ENCODE measurements at places on chromosomes 11 and 22.

DNA sequence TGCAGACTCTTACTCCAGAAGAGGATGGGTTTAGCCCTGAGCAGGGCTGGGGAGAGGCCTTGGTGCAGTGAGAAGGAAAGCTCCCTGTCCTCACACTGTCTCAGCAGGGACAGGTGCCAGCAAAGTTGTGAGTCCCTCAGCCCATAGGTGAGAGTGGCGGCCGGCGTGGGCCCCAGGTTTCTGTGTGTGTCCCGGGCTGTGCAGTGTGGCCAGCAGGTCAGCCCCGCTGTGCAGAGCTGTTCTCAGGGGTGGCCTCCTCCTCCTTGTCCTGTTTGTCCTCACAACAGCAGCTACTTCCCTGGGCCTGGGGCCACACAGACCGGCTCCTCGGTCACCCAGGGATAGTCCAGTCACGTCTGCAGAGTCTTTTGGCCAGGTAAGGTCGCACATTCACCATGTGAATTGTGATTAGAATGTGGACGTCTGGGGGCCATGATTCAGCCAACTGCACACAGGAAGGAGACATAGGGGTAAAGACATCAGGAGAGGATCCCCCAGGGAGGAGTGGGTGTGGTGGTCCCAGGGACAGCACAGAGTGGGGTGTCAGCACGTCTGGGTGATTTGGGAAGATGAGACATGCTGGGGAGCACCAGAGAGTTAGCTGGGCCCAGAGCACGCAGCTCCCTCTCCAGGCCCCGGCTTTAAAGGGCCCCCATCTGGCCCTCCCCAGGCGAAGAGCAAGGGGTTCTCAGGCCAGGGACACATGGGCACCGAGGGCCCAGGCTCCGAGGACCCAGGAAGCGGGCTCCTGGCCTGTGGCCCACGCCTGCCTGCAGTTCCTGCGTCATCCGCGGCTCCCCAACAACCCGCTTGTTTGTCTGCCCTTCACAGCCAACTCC lies 81.6 kb downstream of the MYEOV start:
- H3K27ac ChIP-seq, result no peak overlapping the region
- DNase-seq, result peak; percentile 31
- H3K27me3 ChIP-seq, result no peaks in the 10 kb centered on the region
- H3K4me3 ChIP-seq, result no peak overlapping the region
- H3K36me3 ChIP-seq, result no peaks in the 10 kb centered on the region

DNA sequence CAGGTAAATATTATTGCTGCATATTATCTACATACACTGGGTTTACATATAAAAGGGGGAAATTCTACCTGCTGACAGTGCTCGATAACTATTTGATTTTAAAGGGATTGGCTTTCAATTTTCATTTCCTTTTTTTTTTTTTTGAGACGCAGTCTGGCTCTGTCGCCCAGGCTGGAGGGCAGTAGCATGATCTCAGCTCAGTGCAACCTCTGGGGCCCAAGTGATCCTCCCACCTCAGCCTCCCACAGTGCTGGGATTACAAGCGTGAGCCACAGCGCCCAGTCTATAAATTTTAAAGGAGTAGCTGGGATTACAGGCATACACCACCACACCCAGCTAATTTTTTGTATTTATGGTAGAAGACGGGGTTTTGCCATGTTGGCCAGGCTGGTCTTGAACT lies 3.2 kb upstream of the PCF11 start:
- DNase-seq, result no peak
- no peak overlapping the region for H3K27ac ChIP-seq
- H3K27me3 ChIP-seq, result no peaks in the 10 kb centered on the region
- H3K4me3 ChIP-seq, result no peak overlapping the region

DNA sequence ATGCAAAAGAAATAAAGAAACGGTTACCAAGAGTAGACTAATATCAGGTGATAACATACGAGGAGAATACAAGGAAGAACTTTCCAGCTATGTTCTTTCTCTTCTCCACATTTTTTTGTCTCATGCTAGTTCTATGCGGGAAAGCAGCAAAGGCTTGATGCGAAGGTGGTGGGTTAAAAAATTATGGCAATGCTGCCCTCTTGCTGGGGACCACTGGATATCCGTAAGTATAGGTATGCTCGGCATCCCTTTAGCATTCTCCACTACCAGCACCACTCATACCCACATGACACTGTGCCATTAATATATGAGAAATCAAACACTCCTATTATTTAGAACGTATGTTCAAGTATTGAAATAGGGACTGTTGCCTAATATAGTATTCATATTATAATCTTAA lies 776.4 kb downstream of the LRRC4C start:
- H3K27me3 ChIP-seq, result no peaks in the 10 kb centered on the region
- H3K4me1 ChIP-seq, result no peaks in the 10 kb centered on the region
- no peak overlapping the region for H3K4me3 ChIP-seq
- no peaks in the 10 kb centered on the region for H3K36me3 ChIP-seq

DNA sequence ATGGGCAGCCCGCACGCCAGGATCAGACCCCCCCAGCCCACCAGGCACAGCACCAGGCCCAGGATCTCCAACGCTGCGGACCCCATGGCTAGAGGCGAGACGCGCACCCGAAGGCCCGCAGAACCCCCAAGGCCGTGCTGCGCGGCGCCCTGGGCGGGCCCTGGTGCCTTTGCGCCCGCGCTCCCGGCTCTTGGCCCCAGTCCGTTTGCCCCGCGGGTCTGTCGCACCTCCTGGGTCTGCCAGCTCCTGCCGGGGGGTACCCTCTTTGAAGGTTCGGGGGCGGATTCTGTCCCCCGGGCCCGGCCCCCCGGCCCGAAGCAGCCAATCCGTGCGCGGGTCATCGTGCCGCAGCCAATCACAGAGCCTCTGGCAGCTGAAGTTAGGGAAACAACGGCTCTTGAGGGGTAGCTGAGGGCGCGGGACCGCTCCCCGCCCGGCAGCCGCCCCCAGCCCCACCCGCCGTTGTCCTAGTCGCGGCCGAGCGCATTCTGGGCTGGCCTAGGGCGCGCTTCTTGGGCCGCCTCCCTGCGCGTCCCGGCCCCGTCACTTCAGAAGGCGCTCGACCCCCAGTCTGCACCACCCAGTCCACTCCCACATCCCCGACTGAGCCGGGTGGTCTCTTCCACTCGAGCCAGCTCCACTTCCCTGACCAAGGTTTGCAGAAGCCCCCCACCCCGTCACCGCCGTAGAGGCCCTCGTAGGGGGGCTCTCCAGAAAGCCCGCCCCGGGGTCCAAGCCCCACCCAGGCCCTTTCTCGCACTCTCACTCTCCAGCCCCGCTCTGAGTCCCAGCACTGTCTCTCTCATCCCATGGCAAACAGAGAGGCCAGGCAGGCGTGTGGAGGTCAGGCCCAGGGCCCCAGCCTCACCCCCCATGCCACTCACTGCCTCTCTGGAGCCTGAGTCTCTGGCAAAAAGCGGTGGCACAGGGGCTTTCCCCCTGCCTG lies at the start of gene CLDN5:
TSS of gene CLDN5 (minus strand) at position 241 of the 946 bp plus-strand sequence. CDS start at position 86, 155 bp downstream.
- DNase-seq, result peak; percentile 77
- H3K4me3 ChIP-seq, result peak within 1 kb of the TSS; percentile 55
- H3K27me3 ChIP-seq, result peaks cover 70% of the 10 kb centered on the region
- no peaks in the 10 kb centered on the region for H3K36me3 ChIP-seq
- peaks cover 18% of the 10 kb centered on the region for H3K4me1 ChIP-seq
- peak within 1 kb of the TSS; percentile 64 for H3K27ac ChIP-seq

DNA sequence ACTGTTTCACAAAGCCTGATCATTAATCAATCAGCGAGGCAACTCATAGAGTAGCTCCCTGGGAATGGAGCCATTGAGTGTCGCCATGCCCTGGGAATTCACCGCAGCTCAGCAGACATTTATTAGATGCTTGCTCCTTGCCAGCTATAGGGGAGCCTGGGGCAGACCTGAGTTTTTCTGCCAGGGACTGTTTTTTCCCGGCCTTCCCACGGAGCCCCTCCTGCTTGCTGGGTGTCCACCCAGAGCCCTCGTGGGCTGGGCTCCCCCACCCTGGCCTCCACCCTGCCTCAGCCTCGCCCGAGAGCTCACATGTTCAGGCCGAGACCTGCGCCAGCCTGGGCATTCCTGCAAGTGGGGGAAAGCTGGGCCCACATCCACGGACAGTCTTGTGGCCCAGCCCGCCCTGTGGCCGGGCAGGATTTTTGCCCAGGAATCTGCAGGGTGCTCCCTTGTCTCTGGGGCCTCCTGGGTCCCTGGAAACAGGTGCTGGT lies 64.9 kb downstream of the SMIM38 start:
- H3K27ac ChIP-seq, result no peak overlapping the region
- H3K27me3 ChIP-seq, result peaks cover 11% of the 10 kb centered on the region
- H3K4me1 ChIP-seq, result no peaks in the 10 kb centered on the region
- H3K36me3 ChIP-seq, result no peaks in the 10 kb centered on the region
- no peak overlapping the region for H3K4me3 ChIP-seq
- peak; percentile 25 for DNase-seq

GRCh38 chr11:127238321-127238720 lies 237.8 kb upstream of the KIRREL3 start:
- no peak overlapping the region for H3K4me3 ChIP-seq
- no peak for DNase-seq
- H3K36me3 ChIP-seq, result no peaks in the 10 kb centered on the region
- no peaks in the 10 kb centered on the region for H3K4me1 ChIP-seq
- no peak overlapping the region for H3K27ac ChIP-seq

DNA sequence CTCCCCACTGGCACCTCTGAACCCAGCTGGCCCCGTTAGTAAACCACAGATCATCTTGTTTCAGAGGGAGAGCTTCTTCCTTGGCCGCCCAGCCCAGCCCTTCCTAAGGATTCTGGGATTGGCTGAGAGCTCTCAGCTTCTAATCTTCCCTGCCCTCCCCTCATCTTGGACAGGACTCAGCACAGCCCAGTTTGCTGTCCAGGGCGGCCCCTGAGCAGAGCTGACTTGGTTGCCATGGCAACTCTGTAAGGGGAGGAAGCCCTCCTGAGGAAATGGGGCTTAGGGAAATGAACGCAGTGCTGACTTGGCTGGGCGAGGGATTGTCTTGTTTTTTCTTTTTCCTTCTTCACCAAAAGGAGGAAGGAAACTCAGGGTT lies 4.6 kb downstream of the APOL4 start:
- DNase-seq, result peak; percentile 79
- no peaks in the 10 kb centered on the region for H3K27me3 ChIP-seq
- peak overlapping the region; percentile 64 for H3K27ac ChIP-seq
- H3K36me3 ChIP-seq, result no peaks in the 10 kb centered on the region

GRCh38 chr11:45267052-45267451 lies 19.1 kb downstream of the SYT13 start:
- no peak overlapping the region for H3K27ac ChIP-seq
- no peaks in the 10 kb centered on the region for H3K36me3 ChIP-seq
- no peaks in the 10 kb centered on the region for H3K4me1 ChIP-seq
- DNase-seq, result no peak
- no peak overlapping the region for H3K4me3 ChIP-seq
- H3K27me3 ChIP-seq, result no peaks in the 10 kb centered on the region

- H3K36me3 ChIP-seq, result peaks cover 100% of the 10 kb centered on the region
- DNase-seq, result no peak
- no peak overlapping the region for H3K4me3 ChIP-seq
- H3K27me3 ChIP-seq, result no peaks in the 10 kb centered on the region
These were observed 15.6 kb upstream of the VWCE start for GRCh38 chr11:61310749-61311148.

GRCh38 chr11:17259519-17259918 lies 17.0 kb upstream of the NUCB2 start:
- no peaks in the 10 kb centered on the region for H3K27me3 ChIP-seq
- H3K36me3 ChIP-seq, result no peaks in the 10 kb centered on the region
- H3K4me1 ChIP-seq, result no peaks in the 10 kb centered on the region
- H3K27ac ChIP-seq, result no peak overlapping the region
- no peak overlapping the region for H3K4me3 ChIP-seq
- DNase-seq, result no peak

DNA sequence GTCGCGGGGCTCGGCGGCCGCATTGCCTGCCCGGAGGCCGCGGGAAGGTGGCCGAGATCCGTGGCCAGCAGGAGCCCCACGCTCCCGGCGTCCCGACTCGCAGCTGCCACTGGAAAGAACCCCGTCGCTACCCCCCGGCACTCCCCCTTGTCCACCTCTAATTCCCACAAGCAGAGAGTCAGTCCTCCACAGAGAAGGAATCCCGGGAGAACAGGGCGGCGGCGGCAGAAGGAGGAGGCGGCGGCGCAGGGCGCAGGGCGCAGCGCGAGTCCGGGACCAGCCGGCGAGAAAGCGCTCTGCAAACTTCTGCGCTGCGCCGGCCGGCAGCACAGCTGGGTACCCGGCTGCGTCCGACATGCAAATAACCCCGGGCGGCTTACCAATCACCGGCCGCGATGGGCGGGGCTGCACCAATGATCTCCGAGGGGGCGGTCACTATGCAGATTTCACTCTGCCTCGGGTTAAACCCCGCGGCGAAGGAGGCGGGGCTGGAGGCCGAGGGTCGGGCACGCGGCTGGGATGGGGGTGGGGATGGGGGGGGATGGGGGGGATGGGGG lies at the start of gene ABTB2:
TSS of gene ABTB2 (minus strand) at position 310 of the 557 bp plus-strand sequence.
- H3K4me3 ChIP-seq, result peak within 1 kb of the TSS; percentile 63
- H3K36me3 ChIP-seq, result no peaks in the 10 kb centered on the region
- peaks cover 36% of the 10 kb centered on the region for H3K4me1 ChIP-seq
- peak; percentile 99 for DNase-seq
- H3K27ac ChIP-seq, result peak within 1 kb of the TSS; percentile 79
- H3K27me3 ChIP-seq, result peaks cover 34% of the 10 kb centered on the region

DNA sequence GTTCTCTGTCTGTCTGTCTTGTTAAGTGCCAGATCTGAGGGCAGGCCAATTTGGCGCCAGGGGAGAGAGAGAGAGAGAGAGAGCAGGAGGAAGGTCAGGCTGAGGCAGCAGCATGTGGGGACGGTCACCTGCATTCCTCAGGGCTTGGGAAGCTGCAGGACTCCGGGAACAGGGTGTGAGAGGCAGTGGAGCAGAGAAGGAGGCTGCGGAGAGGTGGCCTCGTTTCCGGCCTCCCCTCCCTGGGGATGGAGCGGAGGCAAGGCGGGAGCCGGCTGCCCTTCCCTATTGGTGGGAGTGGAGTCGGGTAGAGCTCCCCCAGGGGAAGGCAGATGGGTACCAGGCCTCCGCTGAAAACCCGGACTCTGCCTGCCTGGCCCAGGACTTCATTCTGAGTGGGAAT lies 9.7 kb downstream of the CLMP start:
- H3K27me3 ChIP-seq, result no peaks in the 10 kb centered on the region
- H3K27ac ChIP-seq, result no peak overlapping the region
- H3K4me3 ChIP-seq, result no peak overlapping the region
- no peak for DNase-seq
- peaks cover 4% of the 10 kb centered on the region for H3K4me1 ChIP-seq

- DNase-seq, result peak; percentile 66
- peaks cover 5% of the 10 kb centered on the region for H3K4me1 ChIP-seq
- H3K4me3 ChIP-seq, result no peak overlapping the region
- H3K27me3 ChIP-seq, result no peaks in the 10 kb centered on the region
- H3K36me3 ChIP-seq, result no peaks in the 10 kb centered on the region
- peak overlapping the region; percentile 20 for H3K27ac ChIP-seq
These were observed 32.7 kb downstream of the P4HA3 start for GRCh38 chr11:74278721-74279161.

DNA sequence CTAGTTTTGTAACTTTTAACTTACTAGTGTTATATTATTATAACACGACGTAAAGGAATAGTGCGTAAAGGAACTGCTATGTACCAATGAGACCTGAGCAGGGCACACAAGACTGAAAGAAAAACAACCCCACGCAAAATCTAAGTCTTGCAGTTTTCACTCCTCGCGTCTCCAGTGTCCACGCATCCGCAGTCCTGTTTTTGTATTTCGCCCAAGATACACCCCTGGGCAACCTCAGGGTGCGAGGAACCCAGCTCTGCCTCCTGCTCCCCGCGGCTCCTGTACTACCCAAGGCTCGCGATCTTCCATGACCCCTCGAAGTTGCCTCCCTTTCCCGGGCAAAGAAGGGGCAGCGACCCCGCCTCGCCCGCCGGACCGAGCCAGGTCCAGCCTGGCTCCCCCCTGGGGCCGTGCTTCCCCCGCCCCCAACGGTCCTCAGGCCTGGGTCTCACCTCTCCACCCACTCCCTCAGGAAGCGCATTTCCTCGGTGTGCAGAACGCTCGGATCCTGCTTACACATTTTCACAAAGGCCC lies 393 bp downstream of the ST13 start:
- H3K4me3 ChIP-seq, result peak overlapping the region; percentile 87
- H3K4me1 ChIP-seq, result peaks cover 36% of the 10 kb centered on the region
- peak overlapping the region; percentile 98 for H3K27ac ChIP-seq
- no peaks in the 10 kb centered on the region for H3K27me3 ChIP-seq

All from stomach (tissue), 19 donors.